ENCODE measurements at places on chromosomes 5 and 9.

- H3K4me1 ChIP-seq, result no peaks in the 10 kb centered on the region
- DNase-seq, result no peak
- H3K4me3 ChIP-seq, result no peak overlapping the region
- peaks cover 9% of the 10 kb centered on the region for H3K36me3 ChIP-seq
These were observed 200.7 kb downstream of the SLC12A2 start for GRCh38 chr5:128284236-128284635.

GRCh38 chr5:54860321-54860720 lies 125.1 kb downstream of the ESM1 start:
- peaks cover 8% of the 10 kb centered on the region for H3K27me3 ChIP-seq
- H3K27ac ChIP-seq, result no peak overlapping the region
- H3K4me3 ChIP-seq, result no peak overlapping the region
- no peaks in the 10 kb centered on the region for H3K4me1 ChIP-seq

- no peaks in the 10 kb centered on the region for H3K27me3 ChIP-seq
- peak; percentile 43 for DNase-seq
These were observed 141.7 kb downstream of the GADD45G start for GRCh38 chr9:89746385-89747116.

DNA sequence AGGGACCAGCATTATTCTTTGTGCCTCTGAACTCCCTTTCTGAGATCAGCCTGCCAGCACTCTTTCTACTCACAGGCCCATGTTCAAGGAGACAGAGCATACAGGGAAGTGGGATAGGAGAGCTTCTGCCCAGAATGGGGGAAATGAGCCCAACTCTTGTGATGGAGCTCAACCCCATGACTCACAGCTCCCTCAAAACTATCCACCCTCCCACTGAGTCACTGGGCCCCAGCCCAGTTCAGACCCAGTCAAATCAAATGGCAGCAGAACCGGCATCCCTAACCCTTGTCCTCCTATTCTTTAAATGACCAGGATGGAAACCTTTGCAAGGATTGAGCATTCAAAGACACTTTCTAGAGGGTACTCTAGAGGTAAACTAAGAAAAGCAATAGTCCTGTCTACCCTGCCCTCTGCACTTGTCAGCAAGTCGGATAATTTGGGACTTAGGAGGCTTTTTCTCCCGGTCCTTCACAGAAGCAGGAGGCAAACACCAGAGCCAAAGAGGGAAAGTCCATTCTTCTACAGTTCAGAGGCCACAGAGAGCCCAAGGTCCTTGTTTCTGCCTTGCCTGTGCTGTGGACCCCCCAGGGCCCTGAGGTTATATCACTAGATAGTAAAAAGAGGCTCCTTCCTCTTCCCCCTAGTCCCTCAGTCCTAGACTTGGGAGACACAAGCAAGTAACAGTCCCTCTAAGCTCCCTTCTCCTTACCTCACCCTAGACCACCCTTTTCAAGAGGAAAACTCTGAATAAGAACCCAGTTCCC lies 3.2 kb downstream of the ATOSB start:
- no peak for DNase-seq
- H3K4me1 ChIP-seq, result peaks cover 33% of the 10 kb centered on the region
- H3K27ac ChIP-seq, result peak overlapping the region; percentile 47
- H3K36me3 ChIP-seq, result peaks cover 9% of the 10 kb centered on the region
- no peak overlapping the region for H3K4me3 ChIP-seq

- DNase-seq, result no peak
- H3K27me3 ChIP-seq, result no peaks in the 10 kb centered on the region
- no peaks in the 10 kb centered on the region for H3K36me3 ChIP-seq
- no peak overlapping the region for H3K27ac ChIP-seq
These were observed 401.9 kb downstream of the TLE4 start for GRCh38 chr9:79973627-79974026.
